NCI-H2081 treated with DMSO at 0.1 percent for 48 hours (cell line): ENCODE measurements at places on chromosomes 5 and 9.

DNA sequence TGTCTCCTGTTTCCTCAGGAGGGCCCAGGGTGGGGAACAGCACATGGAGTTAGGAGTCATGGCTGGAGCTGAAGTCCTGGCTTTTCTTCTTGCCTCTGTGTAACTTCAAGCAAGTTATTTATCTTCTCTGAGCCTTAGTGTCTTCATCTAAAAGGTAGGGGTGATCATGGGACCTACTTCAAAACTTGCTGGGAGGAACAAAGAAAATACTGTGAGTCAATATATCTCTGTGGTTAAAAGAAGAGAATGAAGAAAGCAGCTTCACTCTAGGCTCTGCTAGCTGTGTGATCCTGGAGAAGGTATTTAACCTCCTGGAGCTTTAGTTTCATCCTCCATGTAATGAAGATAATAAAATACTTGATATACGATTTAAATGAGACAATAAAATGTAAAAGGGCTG lies 26.5 kb downstream of the AFAP1L1 start:
- no peak for DNase-seq

DNA sequence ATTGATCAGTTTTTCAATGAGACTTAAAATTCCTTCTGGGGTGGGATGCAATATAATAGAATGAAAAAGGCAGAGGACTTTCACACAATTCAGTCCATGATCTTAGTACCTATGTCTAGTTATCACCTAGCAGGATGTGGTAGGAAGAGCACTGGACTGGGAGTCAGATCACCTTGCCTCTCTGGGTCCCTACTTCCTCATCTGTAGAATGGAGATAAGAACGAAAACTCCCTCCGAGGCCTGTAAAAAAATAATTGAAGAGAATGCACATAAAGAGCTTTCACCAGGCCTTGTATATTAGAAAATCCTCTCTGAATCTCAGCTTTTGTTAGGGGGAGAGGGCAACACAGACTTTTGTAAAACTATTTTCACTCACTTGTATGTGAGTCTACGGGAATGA lies 681 bp upstream of the TMEFF1 start:
- no peak for DNase-seq

DNA sequence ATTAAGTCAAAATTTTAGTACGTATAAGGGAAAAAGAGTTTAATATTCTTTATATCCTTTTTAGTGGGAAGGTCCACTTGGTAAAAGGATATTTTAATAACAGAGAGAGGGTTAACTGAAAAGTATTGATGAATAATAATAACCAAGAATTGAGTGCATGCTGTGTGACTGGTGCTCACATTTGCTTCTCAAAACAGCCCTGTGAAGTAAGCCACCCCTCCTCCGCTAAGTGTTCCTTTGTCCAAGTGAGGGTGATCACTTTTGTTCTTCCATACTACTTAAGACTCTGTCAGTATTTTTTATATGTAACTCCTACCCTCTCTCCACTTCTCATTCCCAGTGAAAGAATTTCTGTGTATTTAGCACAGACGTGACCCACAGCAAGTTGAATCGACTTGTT lies 51.5 kb downstream of the SLC44A1 start:
- no peak for DNase-seq

GRCh38 chr5:142129446-142130066 lies 21.0 kb downstream of the NDFIP1 start:
- DNase-seq, result no peak

DNA sequence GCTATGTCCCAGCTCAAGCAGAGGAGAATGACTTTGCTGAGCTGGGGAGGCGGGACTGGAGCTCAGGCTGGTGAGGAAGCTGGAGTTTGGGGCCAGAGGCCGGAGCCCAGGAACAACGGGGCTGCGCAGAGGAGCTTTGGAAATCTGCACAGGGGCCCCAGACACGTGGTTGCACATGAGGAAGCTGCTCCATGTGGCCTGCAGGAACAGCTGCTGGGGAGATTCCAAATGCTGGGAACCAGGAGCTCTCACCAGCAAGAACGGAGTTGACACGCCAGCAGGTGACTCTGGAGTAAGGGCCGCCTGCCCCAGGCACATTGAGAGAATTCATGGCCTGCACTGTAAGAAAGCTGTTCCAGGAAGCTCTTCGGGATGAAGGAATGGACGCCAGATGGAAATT lies 91.0 kb downstream of the OLFM1 start:
- DNase-seq, result no peak

- DNase-seq, result no peak
These were observed 4.9 kb downstream of the FBP2 start for GRCh38 chr9:94588681-94589080.

GRCh38 chr9:131657940-131658339 lies 81.9 kb downstream of the RAPGEF1 start:
- no peak for DNase-seq

DNA sequence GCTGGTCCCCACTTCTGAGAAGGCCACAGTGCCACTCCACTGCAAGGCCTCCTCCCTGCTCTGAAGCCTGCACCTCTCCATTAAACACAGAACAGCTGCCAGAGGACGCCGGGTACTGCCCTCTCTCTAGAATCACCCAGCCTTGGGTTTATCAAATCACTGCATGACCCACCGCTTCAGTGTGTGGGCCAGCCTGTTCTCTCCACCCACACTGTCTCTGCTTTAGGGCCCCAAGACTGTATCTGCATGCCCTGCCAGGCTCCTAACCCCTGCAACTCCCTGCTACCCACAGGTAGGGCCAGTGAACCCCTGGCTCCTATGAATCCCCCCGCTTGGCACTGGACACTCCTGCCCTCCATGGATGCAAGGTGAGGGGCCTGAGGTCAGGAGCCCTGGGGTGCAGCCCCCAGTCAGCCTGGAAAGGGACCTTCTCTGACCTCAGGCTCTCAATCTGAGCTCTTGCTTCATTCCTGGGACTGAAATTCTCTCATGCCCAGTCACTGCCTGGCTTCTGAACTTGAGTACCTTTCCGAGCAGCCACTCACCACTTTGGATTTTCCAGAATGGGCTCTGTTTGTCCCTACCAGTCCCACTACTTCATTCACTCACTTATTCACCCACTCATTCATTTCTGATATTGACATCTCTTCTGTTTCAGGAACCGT lies 206.3 kb downstream of the GABBR2 start:
- no peak for DNase-seq

GRCh38 chr5:169656125-169656901 lies 19.2 kb downstream of the DOCK2 start:
- no peak for DNase-seq

DNA sequence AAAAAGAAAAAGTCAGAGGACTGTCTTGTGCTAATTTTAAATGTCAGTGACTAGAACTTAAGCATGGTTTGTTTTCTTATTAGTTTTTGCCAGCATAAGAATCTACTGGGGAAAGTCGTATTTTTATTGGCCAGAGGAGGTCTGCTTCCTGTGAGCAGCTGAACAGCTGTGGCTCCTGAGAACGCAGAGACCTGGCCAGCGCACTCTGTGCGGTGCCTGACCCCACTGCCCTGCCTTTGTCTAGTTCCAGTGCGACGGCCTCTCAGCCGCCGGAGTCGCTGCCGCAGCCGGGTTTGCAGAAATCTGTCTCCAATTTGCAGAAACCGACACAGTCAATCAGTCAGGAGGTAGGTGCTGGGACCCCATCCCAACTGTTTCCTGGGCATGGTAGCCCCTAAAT lies 42.5 kb downstream of the PRRC2B start:
- DNase-seq, result no peak
